ENCODE measurements at places on chromosomes 16 and 17.

DNA sequence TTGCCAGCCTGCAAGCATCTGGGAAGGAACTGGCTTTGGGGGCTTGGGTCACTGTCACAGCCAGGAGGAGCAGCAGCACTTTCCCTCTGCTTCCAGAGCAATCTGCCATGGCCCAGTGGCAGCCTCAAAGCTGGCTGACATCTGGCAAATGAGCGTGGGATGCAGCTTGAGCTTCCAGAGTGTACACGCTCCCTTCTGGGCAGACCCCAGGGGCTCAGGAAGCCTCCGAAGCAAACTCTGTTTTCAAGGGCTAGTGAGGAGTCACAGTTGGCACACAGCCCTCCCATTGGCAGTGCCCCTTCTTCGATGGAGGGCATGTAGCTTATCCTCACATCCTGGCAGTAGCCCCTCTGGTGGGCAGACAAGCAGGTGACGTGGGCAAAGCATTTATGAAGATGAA lies 249.6 kb downstream of the ENGASE start:
- no peak for DNase-seq

DNA sequence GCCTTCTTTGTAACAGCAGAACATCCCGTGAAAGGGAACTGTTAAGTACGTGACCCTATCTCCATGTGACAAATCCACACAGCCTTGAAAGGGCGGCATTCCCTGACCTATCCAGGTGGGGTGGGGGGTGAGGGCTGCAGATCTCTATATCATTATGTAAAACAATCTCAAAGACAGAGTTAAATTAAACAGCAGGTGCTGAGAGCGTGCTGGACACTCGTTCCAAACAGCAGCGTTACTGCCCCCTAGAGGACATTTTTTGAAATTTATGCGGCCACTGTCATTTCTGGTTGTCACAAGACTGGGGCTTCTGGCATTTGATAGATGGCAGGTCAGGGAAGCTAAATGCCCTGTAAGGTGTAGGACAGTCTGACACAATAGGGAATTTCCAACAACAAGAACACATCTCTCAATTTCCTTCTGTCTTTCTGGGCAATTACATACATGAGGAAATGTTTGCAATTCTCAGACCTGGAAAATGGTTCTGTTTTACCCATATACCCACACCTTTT lies 6.7 kb upstream of the SLC25A39 start:
- DNase-seq: peak; percentile 65

DNA sequence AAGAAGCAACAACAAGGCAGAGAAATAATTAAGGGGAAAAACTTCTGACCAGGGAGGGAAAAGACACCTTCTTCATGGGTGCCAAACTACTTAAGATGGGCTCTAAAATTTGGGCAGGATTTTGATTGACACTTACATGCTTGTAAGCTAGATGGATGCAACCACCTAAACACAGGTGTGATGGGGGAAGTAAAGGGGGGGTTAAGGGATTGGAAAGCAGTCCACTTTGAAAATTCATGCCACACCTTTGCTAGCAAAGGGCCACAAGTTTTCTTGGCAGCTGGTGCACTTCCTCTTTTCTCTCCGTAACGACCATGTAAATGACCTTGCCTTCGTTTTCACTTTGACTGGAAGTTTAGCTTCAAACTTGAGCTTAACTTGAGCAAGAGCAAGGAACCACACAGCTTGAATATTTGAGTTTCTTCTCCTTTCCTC lies 14.3 kb upstream of the PRKAR1A start:
- no peak for DNase-seq

DNA sequence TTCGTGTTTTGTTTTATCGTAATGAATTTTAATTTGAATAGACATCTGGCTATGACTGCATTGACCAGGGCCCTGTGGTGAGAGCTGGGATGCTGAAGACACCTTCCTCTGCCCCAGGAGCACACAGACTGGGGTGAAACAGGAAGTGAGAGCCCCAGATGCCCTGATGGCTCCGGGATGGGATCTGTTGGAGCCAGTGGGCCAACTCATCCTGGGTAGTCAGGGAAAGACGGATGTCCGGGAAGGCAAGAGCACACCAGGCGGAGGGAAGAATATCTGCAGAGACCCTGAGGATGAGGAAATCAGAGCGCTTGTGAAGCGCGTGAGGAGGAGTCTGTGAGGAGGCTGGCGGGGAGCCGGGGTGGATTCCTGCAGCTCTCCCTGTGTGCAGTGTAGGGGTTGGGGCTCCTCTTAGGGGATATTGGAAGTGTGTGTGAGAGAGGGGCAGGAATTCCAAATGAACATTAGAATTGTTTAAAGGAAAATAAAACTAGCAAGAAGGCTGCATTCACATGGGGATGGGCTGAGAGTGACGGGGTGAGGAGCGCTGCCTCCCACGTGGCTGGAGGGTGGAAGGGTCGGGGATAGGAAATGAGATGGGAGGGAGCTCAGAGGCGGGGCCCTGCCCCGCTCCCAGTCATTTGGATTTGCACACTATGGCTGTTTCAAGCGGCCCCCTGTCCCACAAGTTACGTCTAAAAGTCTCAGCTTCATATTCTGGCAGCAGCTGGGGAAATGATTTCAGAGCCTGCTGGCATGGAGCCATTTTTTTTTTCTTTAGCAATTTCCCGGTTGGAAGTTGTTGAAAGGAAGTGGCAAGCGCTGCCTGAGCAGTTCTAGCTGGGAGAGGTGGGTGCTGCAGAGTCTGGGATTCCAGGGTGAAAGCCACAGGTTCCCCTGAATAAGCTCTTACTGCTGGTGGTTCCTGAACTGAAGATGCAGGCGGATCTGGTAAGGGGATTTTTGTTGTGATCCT lies 71.2 kb upstream of the LGALS9 start:
- no peak for DNase-seq

- DNase-seq: no peak
Observed at GRCh38 chr16:50083996-50084395, 18.2 kb downstream of the HEATR3 start.
